ENCODE measurements at places on chromosomes 16 and 17. TPM values are rescaled to one million over a fixed set of nuclear protein-coding genes. Genes with fewer than 3 reads are reported as not detected.
A peak's percentile ranks its signal among the peaks of the same experiment; 100 is the strongest.

GRCh38 chr17:62876673-62877405 is 68.7 kb upstream of the MARCHF10 start:
- no peak for DNase-seq

GRCh38 chr17:60403962-60404361 is 12.0 kb upstream of the USP32 start:
- no peak for DNase-seq

GRCh38 chr16:14151256-14152030 is 80.3 kb downstream of the MRTFB start:
- DNase-seq, result no peak

- peak; percentile 30 for DNase-seq
These were observed 838 bp upstream of the TMEM97 start for GRCh38 chr17:28317966-28318758.

DNA sequence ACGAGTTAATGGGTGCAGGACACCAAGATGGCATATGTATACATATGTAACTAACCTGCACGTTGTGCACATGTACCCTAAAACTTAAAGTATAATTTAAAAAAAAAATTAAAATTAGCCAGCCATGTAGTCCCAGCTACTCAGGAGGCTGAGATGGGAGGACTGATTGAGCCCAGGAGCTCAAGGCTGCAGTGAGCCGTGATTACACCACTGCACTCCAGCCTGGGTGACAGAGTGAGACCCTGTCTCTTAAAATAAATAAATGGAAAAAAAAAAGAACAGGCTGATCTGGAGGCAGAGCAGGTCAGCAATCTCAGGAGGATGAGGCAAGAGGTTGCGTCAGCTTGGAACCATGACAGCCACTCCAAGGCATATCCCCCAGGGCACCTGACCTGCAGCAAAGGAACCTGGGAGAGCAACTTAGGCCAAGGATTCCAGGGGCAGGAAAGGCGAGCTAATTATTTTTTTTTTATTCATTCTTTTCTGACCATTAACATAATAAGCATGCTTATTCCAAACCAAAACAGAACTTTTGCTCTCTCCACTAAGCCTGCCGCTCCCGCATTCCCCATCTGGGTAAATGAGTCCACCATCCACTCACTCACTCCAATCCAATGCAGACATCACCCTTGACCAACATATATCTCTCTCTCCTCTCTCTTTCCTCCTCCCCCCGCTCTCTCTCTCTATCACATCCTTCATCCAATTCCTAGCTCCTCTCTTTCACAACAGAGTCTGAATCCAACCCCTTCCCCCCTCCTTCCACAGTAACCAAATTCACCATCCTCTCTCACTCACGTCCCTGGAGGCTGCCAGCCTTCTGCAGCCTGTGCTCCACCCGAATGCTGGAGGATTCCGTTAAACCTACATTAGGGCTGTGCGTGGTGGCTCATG is 47.7 kb downstream of the TK2 start:
- no peak for DNase-seq

DNA sequence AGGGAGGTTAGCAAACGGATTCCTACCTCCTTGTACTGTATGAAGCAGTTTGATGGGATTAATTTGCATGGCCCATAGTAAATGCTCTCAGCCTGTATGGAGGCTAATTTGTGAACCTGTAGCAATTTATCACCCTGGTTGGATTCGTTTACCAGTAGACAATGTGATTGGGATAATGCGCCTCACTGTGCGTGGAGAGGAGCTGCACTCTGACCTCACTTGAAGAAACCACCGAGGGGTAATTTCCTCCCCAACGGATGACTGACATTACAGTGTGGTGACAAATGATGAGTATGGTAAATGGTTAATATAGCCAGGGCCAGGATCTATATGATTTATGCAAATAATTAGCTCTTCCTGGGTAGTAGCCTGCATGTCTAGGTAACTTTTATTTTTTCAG is 479.1 kb upstream of the RBFOX1 start:
- no peak for DNase-seq

DNA sequence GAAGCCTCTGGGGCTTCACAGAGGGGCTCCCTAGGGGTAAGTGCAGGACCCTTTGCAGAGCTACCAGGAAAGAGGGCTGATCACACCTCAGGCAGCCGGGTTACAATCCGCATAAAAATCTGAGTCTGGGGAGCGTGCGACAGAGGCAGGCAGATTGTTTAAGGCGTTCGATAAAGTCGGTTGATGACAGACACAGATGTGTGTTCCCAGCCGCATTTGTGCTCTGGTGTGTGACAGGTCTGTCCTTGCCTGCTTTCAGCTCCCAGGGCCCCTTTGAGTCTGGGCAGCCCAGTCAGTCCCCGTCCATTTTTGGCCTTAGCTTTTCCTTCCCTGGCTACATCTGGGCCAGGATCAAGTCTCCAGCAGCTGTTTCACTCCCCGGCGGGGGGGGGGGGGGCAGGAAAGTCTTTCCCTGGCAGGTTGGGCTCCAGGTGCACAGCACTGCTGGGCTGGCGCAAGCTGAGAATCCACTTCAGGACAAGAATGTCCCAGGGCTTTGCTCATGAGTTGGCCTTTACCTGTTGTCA is 1.3 kb upstream of the ZACN start:
- DNase-seq, result no peak

GRCh38 chr17:35666967-35667532 is 64.4 kb upstream of the RASL10B start:
- DNase-seq, result no peak

DNA sequence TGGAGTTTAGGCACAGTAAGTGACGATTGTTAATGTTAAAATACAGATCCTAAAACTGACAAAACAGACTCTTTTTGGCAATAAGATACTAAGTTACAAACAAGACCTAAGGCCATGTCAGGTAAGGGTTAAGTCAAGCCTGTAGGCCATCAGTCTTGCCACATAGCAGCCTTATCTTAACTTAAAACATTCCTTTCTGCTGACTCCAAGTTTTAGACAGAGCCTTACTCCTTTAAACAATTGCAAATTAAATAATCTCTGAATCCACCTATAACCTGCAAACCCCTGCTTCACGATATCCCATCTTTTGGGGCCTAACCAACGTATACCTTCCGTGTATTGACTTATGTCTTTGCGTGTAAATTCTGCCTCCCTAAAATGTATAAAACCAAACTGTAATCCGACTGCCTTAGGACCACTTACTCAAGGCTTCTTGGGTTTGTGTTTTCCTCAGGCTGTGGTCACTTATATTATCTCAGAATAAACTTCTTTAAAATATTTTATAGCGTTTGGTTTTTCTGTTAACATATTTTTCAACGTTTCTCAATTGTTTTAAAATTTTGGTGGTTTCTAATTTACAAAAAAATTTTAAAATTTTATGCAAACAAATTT is 64.4 kb downstream of the EFCAB5 start:
- DNase-seq, result no peak

GRCh38 chr16:84839054-84839453 is 19.3 kb downstream of the CRISPLD2 start:
- no peak for DNase-seq

DNA sequence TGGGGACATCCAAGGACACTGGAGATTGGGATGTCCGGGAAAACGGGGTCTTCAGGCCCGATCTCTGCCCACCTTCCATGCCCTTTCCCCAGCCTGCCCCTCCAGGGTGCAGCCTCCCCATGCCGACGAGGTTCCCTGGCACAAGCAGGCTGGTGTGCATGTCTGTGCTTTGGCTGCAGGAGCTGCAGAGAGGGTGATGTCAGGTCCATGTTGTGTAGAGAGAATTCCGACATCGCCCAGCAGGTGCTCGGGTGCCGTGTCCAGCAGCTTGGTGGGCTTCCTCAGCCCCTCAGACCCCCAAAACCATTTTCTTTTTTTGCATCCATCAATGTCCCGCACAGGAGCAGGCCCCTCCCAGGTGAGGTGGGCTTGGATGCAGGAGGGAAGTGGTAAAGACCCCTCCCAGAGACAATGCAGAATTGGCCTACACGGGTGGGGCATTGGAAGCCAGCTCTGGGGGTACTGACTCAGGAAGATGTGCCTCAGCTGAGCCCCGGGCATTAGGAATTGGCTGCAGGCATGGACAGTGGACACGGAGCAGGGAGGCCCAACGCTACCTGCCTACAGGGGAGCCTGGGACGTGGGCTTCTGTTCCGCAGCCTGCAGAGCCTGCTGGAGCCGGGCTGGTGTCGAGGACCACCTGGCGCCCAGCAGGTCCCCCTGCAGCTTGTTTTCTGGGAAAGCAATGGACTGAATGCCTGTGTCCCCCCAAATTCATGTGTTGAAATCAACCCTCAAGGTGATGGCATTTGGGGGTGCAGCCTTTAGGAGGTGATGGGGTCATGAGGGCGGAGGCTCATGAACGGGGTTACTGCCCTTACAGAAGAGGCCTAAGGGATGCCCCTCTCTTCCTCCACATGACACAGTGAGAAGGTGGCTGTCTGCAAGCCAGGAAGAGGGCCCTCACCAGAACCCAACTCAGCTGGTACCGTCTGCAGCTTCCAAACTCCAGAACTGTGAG is 97.5 kb downstream of the METRNL start:
- DNase-seq, result peak; percentile 1

DNA sequence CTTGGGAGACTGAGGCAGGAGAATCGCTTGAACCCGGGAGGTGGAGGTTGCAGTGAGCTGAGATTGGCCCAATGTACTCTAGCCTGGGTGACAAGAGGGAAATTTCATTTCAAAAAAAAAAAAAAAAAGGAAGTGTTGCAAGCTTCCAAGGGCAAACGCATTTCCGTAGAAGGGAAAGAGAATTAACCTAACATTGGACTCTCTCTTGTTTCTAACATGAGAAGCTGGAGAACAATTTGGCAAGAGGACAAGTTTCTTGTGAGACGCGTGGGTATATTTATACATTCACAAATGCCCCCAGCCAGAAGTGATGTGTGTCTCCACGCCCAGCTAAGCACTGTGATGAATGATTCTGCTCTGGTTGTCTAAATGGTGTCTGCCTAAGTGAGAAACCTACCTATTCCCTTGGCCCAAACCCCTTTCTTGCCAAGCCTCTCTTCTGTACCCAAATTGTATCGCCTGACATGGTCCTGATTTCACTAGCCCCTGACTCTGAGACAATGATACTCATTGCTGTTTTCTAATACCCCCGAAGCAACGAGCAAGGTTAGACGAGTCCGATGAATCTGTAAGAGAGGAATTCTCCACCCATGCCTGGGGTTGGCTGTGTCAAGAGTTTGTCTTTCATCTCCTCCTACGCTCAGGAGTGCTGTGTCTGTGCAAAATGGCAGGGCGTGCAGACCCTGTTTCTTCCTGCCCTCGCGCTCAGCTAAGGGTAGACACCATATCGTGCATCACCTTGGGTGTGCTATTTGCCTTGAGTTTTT is 14.2 kb upstream of the ST6GALNAC2 start:
- no peak for DNase-seq

DNA sequence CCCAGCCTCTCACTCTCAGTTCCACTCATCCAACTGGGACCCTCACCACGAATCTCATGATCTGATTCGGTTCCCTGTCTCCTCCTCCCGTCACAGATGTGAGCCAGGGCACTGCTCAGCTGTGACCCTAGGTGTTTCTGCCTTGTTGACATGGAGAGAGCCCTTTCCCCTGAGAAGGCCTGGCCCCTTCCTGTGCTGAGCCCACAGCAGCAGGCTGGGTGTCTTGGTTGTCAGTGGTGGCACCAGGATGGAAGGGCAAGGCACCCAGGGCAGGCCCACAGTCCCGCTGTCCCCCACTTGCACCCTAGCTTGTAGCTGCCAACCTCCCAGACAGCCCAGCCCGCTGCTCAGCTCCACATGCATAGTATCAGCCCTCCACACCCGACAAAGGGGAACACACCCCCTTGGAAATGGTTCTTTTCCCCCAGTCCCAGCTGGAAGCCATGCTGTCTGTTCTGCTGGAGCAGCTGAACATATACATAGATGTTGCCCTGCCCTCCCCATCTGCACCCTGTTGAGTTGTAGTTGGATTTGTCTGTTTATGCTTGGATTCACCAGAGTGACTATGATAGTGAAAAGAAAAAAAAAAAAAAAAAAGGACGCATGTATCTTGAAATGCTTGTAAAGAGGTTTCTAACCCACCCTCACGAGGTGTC is 26.6 kb downstream of the STH start:
- peak; percentile 39 for DNase-seq

DNA sequence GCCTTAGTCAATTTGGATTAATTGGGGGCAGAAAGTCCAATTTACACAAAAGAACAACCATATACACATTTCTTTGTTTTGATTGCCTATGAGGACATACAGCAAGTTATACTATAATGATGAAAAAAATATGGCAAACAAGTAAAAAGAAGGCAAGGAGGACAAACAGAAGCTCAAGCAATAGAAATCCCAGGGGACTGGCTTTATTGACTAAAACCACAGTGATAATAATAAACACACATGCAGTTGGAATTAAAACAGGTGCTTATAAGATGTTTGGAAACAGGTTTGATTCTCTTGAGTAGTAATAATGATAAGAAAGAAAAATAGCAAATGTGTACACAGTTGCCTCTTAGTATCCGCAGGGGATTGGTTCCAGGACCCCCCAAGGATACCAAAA is 176.4 kb downstream of the SHISA9 start:
- DNase-seq, result no peak

DNA sequence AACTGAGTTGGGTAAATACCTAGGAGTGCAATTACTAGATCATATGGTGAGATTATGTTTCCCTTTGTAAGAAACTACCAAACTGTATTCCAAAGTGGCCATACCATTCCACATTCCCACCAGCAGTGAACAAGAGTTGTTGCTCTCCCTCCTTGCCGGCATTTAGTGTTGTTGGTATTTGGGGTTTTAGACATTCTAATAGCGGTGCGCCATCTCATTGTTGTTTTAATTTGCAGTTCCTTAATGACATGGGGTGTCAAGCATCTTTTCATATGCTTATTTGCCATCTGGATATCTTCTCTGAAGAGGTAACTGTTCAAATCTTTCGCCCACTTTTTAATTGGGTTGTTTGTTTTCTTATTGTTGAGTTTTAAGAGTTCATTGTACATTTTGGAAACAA is 164.2 kb upstream of the LHX1 start:
- DNase-seq, result no peak

GRCh38 chr17:75869282-75870141 is 8.9 kb downstream of the TRIM47 start:
- no peak for DNase-seq

DNA sequence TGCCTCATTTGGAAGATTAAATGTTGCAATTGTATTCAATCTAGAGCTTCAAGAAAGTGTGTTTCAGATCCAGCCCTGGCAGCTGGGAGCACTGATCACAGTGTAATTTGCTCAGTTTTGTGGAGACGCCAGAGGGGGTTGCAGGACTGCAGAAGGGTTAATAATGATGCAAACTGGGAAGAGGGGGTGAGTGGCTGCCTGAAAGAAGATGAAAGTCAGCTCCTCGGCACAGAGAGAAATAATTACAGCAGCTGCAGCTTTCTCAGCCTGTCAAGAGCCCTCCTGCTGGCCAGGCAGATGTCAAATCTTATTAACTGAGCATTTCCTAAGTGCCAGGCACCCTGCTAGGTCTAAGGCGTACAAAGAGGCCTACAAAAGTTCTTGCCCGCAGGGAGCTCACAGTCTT is 97.7 kb downstream of the ZNF18 start:
- no peak for DNase-seq

TMEM235 gene
- not detected for total RNA-seq

ASB16 gene
- 0.39 TPM for total RNA-seq

APOH gene
- not detected for total RNA-seq

SLC35G6 gene
- not detected for total RNA-seq

BTBD17 gene
- total RNA-seq, result not detected

XYLT1 gene
- 12.9 TPM for total RNA-seq

PRRT2 gene
- total RNA-seq, result 1.4 TPM
